Lower lobe of right lung (tissue), 2 donors: ENCODE measurements at places on chromosomes 2 and 18. TPM values are rescaled to one million over a fixed set of nuclear protein-coding genes. Genes with fewer than 3 reads are reported as not detected.

DNA sequence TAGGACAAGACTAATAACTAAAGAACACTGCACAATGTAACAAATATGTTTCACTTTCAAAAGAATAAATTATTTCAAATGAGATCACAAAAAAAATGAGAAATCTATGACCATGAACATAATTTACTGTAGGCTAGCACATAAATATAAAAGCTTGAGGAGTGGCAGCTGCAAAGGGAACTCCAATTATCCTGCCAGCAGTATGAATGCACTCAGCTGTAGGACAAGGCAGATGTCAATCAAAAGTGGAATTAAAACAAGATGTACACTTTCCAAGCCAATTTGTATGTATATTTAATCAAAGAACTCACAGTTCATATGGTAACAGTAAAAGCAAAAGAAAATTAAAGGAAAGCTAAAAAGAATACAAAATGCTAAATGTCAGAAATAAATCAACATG, 76.6 kb upstream of the NCKAP5 start:
- no peak for DNase-seq

DNA sequence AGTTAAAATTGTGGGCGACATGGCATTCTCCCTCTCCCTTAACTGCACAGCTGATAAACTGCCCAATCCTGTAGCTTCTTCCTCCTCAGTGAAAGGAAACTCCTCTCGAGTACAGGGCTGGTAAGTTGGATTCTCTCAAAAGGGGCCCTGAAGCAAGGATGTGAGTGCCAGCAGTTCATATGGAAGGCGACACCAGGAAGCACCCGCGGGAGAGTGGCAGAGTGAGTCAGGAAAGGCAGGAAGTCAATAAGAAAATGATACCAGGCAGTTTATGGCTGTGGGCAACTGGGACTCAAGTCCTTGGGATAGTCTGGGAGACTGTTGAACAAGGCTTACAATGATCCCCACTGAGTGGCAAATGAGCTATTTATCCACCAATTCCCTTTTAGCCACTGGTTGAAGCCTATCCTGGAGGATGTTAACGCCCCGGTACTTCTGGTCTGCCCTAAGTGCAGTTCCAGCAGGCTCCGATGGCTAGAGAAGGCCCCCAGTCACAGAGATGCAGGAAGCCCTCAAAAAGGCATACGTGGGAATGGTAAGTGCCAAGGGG, 34.8 kb downstream of the ABHD3 start:
- DNase-seq: no peak

- no peak for DNase-seq
Measured at GRCh38 chr2:44838116-44838790, 103.2 kb upstream of the SIX3 start.

NDUFV2 gene
- 108 TPM for total RNA-seq

- no peak for DNase-seq
Measured at GRCh38 chr18:56639104-56639381, 651 bp upstream of the TXNL1 start.

DNA sequence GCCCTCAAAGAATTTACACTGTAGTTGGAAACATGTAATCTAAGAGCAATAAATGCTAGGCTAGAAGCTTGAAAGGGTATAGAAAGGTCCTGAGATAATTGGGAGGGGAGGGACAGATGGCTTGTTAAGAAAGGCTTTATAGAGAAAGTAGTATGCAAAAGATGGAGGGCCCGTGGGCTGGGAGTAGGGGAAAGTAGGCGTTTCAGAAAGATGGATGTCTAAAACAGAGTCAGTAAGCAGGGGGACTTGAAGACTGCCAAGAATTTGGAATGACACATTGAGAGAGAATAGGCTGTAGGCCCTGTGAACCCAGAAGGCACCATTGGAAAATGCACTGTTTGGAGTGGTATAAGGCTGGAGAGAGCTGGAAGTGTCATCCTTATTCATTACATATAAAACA, 822 bp downstream of the PSMG2 start:
- DNase-seq: no peak

GRCh38 chr2:150495993-150496627, 8.6 kb upstream of the RND3 start:
- DNase-seq: no peak

- DNase-seq: no peak
Measured at GRCh38 chr2:232901736-232902578, 31.9 kb downstream of the SNORC start.

- DNase-seq: no peak
Measured at GRCh38 chr2:11371092-11371937, 26.9 kb upstream of the ROCK2 start.

SLC23A3 gene
- total RNA-seq: 3.4 TPM

- no peak for DNase-seq
Measured at GRCh38 chr18:75652528-75652927, 225.0 kb upstream of the SMIM21 start.

DNA sequence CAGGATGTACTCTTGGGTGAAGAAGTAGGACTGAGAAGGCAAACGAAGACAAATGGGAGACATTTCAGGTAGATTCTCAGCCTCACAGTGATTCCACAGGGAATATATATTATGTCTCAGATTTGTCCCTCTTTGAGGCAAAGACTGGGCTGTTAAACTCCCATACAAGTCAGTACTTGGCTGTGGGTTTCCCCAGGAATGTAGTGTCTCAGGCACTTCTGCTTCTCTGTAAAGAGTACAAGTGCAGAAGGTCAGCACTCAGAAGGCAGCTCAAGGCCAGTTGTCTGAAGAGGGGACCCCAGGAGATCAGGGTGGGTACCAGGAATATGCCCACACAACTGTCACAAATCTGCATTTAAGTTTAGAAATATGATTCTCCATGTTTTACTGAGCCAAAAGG, 39.9 kb upstream of the COBLL1 start:
- DNase-seq: no peak

- no peak for DNase-seq
Measured at GRCh38 chr2:188119112-188119838, 172.4 kb upstream of the GULP1 start.

DNA sequence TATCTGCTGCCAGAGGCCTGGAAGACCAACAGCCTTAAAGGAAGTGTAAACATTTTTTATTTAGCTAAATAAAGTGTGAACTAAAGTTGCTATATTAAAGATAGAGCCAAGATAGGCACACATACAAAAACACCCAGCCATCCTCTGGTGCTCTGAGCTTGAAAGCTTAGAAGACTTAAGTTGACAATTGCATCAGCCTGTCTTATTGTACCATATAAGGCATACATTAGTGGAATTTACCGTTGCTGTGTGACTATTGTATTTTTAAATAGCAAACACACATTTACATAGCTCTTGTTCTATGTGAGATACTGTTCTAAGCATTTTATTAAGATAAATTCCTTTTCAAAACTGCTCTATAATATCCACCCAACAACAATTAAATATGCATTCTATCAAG, 736.6 kb upstream of the ZEB2 start:
- DNase-seq: no peak

- DNase-seq: peak; percentile 87
Measured at GRCh38 chr18:12015416-12016062, 34.2 kb downstream of the IMPA2 start.

CNTNAP5 gene
- not detected for total RNA-seq

DNA sequence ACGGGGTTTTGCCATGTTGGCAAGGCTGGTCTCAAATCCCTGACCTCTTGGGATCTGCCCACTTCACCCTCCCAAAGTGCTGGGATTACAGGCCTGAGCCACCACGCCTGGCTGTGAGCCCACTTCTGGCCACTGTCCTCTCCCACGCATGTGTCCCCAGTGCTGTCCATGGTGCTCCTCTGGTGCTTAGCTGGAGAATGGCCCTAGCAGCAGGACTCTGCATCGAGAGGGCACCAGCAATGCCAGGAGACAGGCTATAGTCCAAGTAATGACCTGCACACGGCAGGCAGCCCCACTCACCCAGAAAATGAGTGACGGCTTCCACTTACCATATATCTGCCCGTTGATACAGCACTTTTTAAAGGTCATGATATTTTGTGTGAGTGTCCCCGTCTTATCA, 66.3 kb upstream of the NARS1 start:
- no peak for DNase-seq

DNA sequence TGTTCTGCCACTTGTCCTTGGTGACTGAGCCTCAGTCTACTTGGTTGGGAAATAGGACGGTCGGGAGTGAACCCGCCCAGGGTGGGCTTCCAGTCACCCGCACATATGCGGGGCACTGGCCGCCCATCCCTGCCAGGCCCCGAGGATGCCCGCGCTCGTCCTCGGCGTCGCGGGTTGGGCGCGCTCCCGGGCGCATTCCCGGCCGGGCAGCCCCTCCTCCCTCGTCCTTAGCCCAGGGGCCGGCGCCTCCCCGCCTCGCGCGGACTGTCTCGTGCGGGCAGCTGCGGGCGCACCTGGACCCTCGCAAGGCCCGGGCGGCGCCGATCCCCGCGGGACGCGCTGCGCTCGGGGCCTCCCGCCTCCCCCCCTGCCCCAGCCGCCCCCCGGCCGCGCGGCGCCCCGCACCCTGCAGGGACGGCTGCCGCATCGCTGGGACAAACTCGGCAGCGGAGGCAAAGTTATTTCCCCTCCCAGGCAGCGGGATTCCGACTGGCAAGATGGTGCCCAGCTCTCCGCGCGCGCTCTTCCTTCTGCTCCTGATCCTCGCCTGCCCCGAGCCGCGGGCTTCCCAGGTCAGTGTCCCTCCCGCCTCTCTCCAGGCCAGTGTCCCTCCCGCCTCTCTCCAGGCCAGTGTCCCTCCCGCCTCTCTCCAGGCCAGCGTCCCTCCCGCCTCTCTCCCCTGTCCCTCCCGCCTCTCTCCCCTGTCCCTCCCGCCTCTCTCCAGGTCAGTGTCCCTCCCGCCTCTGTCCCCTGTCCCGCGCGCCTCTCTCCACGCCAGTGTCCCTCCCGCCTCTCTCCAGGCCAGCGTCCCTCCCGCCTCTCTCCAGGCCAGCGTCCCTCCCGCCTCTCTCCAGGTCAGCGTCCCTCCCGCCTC, at the start of gene FBLN7:
FBLN7 (plus strand) TSS at position 227 of the 874 bp plus-strand sequence; CDS start at position 498, 271 bp downstream.
- DNase-seq: no peak

DNA sequence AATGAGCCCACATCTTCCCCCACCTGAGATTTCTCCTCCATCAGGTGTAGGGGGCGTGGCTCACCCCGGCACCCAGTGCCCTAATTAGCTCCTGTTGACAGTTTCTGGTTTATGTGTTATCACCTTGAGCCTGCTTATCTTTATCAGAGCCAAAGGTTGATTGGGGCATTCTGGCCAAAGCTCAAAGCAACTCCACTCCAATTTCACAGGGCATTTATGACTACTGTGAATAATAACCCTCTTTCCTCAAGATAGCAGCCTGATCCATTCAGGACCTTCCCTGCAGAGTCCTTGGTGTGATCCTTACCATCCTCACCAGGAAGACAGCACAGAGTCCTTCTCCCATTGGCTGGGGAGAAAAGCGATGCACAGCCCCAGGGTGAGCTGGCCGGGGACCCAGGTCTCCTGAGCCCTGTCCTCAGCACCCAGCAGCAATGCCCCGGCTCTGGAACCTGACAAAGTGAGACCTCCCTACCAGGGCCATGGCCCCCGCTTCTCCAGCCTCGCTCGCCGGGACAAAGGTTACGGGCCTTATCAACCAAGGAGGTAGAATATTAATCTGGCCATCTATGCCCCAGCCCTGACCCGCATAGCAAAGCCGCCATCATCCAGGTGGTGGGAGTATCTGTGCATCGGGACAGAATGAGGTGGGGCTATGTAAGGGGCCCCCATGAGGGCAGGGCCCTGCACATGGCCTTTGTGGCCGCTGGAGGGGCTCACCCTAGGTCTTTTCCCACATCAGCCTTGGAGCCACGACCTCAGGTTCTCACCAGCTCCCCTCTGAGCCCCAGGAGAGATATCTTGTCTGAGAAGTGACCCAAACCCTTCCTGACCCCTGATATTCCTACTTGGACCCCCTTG, 64.5 kb downstream of the ZFP36L2 start:
- DNase-seq: no peak

DNA sequence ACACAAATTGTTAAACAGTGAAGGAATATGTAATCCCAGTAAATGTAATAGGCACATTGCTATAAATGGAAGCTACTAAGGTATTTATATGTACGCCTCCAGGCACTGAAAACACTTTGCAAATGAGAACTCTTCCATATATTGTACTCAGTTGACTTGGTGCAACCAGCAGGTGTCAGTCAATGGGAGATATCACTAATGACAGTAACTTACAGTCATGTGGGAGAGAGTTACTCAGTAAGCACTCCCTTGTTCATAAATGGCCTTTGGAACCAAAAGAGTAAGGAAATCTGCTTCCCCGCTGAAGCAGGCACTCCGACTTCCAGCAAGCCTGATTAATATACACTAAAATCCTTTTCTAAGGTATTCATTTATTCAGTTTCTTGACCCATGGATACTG, 5.9 kb downstream of the MDH1 start:
- no peak for DNase-seq

GRCh38 chr2:197920088-197920487, 115.7 kb downstream of the PLCL1 start:
- DNase-seq: no peak

DNA sequence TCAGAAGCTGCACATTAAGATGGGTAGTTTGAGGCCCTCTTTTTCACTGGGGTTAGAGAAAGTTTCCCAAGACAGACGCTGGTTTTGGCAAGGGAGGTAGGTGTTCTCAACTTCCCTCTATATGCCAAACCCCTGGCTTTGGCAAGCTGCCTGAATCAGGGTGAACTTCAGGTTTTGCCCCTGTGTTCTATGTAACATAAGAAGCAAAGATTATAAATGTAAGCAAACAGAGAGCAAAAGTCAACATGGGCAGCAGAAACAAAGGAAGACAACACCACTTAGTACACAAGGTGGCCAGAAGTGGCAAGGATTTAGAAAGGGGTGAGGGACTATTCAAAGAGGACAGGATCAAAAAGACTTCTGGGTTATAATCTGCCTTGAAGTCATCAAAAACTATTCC, 70.5 kb upstream of the TFCP2L1 start:
- no peak for DNase-seq

GRCh38 chr2:36492216-36492945, 105.6 kb downstream of the FEZ2 start:
- no peak for DNase-seq

MERTK gene
- total RNA-seq: 20.7 TPM

GRCh38 chr18:36649205-36649604, 179.6 kb downstream of the TPGS2 start:
- no peak for DNase-seq

GALR1 gene
- total RNA-seq: not detected

DNA sequence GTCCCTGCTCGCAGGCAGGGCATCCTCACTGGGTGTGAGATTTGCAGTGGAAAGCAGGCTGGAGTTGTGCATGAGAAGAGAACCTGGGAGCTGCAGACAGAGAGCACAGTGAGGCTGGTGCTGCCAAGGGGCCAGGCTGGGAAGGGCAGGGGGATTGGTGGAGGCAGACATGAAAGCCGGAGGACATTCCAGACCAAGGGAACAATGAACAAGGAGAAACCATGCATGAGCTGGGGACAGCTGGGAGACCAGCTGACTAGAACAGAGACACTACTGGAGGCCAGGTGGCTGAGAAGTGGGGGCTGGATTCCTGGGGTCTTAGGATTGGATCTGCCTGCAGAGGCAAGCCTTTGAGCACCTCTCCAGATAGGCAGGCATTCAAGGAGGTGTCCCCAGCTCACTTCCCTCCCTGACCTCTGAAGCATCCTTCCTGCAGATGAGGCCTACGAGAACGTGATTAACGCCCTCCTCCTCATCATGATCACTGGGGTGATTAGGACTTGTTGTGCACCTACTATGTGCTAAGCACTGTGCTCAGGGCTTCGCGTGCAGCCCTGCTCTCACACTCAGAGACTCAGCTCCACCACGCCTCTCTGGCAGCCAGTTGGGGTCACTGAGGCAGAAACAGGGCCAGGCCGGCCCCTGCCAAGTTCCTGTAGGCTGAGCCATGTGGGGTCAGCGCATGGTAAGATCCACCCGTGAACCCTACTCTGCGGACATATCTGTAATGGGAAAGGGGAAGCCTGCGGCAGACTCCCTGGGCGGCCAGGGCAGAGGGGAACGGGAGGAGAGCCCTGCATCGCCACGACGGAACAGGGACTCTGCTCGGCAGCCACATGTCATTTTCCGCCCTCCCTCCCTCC, 74.8 kb upstream of the SLC66A3 start:
- no peak for DNase-seq
